PC-3 (cell line): ENCODE measurements at places on chromosomes 1 and 21. TPM values are rescaled to one million over a fixed set of nuclear protein-coding genes. Genes with fewer than 3 reads are reported as not detected.
A peak's percentile ranks its signal among the peaks of the same experiment; 100 is the strongest.

Gene EXO1
- total RNA-seq, result 41.3 and 53.6 TPM in 2 replicates

Gene FGGY
- total RNA-seq, result 7.4 and 10.1 TPM in 2 replicates

Gene MTF2
- 15.3 and 25.3 TPM in 2 replicates for total RNA-seq

DNA sequence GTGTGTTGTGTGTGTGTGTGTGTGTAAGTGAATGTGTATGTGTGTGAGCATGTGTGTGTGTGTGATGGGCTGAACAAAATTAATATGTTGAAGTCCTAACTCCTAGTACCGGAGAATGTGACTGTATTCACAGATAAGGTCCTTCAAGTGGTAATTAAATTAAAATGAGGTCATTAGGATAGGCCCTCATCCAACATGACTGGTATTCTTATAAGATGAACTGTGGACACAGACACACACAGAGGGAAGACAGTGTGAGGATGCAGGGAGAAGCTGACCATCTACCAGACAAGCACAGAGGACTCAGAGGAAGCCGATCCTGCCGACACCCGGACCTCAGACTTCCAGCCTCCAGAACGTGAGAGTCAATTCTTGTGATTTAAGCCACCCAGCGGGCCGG is 91.2 kb upstream of the PGBD5 start:
- no peak overlapping the region for H3K4me3 ChIP-seq
- H3K27ac ChIP-seq, result no peak overlapping the region
- no peaks in the 10 kb centered on the region for H3K4me1 ChIP-seq
- no peaks in the 10 kb centered on the region for H3K36me3 ChIP-seq

GRCh38 chr1:114093624-114094362 is 59.9 kb downstream of the SYT6 start:
- peaks cover 45% of the 10 kb centered on the region for H3K4me1 ChIP-seq
- H3K36me3 ChIP-seq, result no peaks in the 10 kb centered on the region
- DNase-seq, result peak; percentile 89
- peak overlapping the region; percentile 24; the same call in 1 of the 2 replicates for H3K4me3 ChIP-seq
- H3K27me3 ChIP-seq, result no peaks in the 10 kb centered on the region

- H3K27ac ChIP-seq, result peak overlapping the region; percentile 96
- peaks cover 55% of the 10 kb centered on the region for H3K4me1 ChIP-seq
- H3K36me3 ChIP-seq, result no peaks in the 10 kb centered on the region
- peak overlapping the region; percentile 84 for H3K4me3 ChIP-seq
These were observed 1.1 kb downstream of the CGN start for GRCh38 chr1:151512326-151512725.

DNA sequence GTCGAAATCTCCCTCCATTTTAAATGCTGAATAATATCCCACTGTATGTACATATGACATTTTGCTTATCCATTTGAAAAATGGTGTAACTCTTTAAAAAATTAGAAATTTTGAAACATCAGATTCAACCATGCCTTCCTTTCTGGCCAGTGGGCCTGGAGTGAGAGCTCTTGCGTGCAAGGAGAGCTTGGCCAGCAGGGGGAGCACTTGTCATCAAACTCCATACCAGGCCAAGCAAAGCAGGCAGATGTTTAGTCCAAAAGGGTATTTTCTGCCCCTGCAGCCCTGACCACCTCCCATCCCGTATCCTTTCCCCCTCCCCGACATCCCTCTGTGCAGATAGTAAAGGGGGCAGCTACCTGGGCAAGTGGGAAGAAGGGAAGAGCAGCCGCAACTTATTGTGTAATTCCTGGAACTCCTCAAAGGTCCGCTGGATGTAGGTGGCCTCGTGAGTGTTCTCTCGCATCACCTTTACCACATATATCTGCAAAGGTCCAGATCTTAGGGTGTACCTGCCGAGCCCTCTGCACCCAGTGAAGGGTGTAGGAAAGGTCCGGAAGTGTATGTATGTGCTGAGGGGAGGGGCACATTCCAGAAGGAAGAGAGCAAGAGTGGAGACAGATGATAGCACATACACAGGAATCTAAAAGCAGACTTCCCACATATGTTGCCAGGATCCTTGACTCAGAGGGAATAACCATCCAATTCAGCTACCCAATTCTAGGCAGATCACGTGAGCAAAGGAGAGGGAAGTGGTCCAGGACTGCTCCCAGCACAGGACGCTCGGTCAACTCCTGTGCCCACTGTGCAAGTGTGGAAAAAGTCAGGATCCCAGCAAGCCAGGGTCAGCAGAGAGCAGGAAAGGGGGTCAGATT is 19.9 kb upstream of the PPP1R15B start:
- peak; percentile 93 for DNase-seq
- no peak overlapping the region for H3K4me3 ChIP-seq
- no peak overlapping the region for H3K27ac ChIP-seq
- H3K27me3 ChIP-seq, result no peaks in the 10 kb centered on the region

DNA sequence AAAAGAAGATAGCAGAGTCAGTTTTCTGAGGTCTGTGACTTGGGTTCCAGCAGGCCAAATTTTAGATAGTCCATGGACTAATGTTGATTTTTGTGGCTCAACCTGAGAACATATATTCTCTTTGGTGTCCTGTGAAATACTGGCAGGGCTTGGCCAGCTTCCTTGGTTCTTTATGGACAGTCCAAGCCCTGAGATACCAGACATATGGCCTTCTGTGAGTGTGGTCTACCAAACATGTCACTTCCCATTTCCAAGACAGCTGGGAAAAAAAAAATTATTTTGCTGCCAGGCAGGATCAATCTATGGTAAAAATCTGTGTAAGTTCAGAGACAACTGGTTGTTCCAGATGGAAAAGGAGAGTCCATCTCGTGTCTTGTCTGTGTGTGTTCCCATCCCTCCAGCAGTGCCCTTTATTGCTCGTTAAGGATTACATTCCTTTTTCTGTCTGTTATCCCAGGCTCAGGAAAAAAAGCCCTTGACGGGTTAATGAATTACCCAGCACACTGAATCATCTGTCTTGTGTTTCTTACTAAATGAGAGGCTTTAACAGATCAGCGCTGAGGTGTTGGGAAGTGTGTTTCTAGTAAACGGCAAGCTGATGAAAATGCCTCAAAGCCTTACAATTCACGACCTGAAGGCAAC is 33.4 kb upstream of the XPR1 start:
- H3K4me1 ChIP-seq, result no peaks in the 10 kb centered on the region
- H3K4me3 ChIP-seq, result no peak overlapping the region
- no peaks in the 10 kb centered on the region for H3K36me3 ChIP-seq
- H3K27ac ChIP-seq, result no peak overlapping the region
- H3K27me3 ChIP-seq, result no peaks in the 10 kb centered on the region
